ENCODE measurements at places on chromosomes 16 and 17. TPM values are rescaled to one million over a fixed set of nuclear protein-coding genes. Genes with fewer than 3 reads are reported as not detected.

Gene SDR42E2
- not detected for total RNA-seq

Gene UTS2R
- not detected for total RNA-seq

Gene SMURF2
- 24.5 TPM for total RNA-seq

Gene CLEC18A
- 3.3 TPM for total RNA-seq

Gene GAS2L2
- total RNA-seq, result under 0.01 TPM

Gene CTU2
- 11.2 TPM for total RNA-seq

Gene CACNG5
- total RNA-seq, result not detected

Gene CD19
- total RNA-seq, result not detected

Gene ZSCAN10
- not detected for total RNA-seq

Gene DOC2B
- 0.45 TPM for total RNA-seq

Gene POLR2C
- total RNA-seq, result 162 TPM

Gene KRTAP3-2
- not detected for total RNA-seq

Gene C16orf54
- total RNA-seq, result 3.5 TPM

Gene HEATR9
- 0.29 TPM for total RNA-seq

Gene PSMC3IP
- not detected for total RNA-seq

Gene LIMD2
- 9.6 TPM for total RNA-seq

Gene PTGES3L
- total RNA-seq, result 8.3 TPM

Gene SULT1A2
- 0.18 TPM for total RNA-seq

Gene HS3ST3A1
- 1.8 TPM for total RNA-seq

Gene CRYM
- total RNA-seq, result 3.6 TPM

Gene OMG
- total RNA-seq, result 1.5 TPM

Gene TRIM25
- total RNA-seq, result 657 TPM

Gene ZNF75A
- 37.1 TPM for total RNA-seq

Gene SPATA32
- not detected for total RNA-seq

Gene ABCC3
- total RNA-seq, result 270 TPM

Gene FN3K
- total RNA-seq, result 30.5 TPM

Gene PPP1R1B
- total RNA-seq, result 15.5 TPM

Gene CYBA
- total RNA-seq, result 21.0 TPM

Gene RAB11FIP4
- total RNA-seq, result 11.6 TPM

Gene NAGS
- total RNA-seq, result 0.58 TPM

Gene EMP2
- 24.5 TPM for total RNA-seq

Gene GRAPL
- 2.9 TPM for total RNA-seq

Gene DLX3
- total RNA-seq, result not detected

Gene CTRB2
- total RNA-seq, result not detected

Gene FBXL16
- not detected for total RNA-seq
